Stimulated activated CD4-positive, alpha-beta T cell treated with anti-CD3 and anti-CD28 coated beads, TNF-alpha, amount 100 ng/mL, for 1 hour (primary cell): ENCODE measurements at places on chromosomes 1 and 21.
A peak's percentile ranks its signal among the peaks of the same experiment; 100 is the strongest.

DNA sequence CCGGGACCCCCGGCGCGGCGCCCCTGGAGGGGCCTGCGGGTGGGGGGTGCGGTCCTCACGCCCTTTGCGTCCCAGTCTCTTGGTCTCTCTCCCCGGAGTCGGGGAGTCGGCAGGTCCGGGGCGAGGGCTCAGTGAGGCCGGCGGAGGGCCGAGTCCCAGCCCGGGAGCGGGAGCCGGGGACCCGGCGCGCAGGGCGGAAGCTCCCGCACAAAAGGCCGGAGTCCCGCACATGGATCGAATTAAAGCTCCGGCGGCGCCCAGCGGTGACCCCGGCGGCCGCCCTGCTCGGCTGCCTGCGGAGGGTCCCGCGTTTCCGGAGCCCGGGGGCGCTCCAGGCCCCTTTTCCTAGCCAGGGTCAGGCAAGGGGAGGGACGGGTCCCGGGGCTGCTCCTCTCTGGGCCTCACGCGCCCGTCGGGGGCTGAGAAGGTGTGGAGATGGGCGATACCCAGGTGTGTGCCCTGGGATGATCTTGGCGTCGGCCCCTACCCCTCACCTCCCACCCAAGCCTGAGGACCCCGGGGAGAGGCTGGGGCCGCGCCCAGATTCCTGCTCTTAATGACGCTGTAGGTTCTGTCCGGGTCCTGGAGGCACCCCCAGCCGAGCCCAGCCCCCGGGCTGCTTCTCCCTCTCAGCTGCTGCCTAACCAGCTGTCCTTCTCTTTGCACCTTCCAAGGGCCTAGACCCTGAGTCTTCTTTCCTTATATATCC is 512 bp downstream of the FBLIM1 start:
- DNase-seq, result no peak

DNA sequence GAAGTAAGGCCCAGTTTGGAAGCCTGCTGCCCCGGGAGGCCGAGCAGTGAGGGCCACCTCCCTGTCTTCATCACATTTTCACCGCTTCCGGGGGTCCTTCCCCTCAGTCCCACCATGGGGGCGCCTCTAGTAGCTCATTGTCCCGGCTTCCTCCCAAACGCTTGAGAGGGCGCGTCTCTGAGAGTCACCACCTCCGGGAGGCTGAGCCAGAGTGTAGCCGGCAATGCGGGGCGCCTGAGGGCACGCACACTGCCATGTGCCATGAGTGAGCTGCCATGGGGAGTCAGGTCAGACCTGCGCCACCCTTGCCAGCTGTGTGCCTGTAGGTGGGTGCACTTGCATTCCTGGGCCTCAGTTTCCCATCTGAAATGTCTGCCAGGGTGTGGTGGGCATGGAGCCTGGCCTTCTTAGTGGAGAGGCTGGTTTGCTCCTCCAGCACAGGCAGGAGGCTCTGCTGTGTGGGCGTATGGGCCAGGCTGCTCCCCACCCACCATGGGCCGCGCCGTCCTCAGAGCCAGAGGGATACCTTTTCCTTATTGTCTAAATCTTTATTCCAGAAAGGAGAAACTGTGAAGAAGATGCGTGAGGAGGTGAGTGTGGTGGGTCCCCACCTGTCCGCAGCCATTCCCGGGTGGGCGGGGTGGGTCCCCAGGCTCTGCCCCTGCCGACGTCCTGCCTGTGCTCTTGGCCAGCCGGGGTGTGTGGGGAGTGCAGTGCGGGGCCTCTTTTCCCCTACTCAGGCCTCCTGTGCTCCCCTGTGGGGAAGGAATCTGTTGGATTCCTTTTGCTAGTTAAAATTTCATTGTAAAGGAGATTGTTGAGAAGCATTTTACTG is 81.3 kb upstream of the COL6A1 start:
- no peak for DNase-seq

GRCh38 chr1:87104140-87104539 is 189.7 kb downstream of the HS2ST1 start:
- DNase-seq, result no peak

- DNase-seq, result no peak
Measured at GRCh38 chr21:44904141-44904923, 16.4 kb downstream of the ITGB2 start.

DNA sequence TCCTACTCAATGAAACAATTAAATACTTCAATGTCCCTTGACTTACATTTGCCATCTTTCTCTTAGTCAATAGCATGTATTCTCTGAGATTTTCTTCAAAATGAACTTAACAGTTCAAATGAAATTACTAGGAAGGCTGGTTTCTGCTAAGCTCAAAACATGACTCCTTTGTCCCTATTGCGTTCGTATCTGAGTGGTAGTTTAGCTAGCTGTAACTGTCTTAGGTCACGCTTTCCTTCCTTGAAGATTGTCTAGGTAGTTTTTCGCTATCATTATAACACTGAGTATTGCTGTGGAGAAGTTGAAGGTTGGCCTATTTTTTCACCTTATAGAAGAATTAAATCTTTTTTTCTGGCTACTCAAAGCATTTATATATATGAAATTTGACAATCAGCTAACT is 1535.2 kb downstream of the PLA2G4A start:
- no peak for DNase-seq

DNA sequence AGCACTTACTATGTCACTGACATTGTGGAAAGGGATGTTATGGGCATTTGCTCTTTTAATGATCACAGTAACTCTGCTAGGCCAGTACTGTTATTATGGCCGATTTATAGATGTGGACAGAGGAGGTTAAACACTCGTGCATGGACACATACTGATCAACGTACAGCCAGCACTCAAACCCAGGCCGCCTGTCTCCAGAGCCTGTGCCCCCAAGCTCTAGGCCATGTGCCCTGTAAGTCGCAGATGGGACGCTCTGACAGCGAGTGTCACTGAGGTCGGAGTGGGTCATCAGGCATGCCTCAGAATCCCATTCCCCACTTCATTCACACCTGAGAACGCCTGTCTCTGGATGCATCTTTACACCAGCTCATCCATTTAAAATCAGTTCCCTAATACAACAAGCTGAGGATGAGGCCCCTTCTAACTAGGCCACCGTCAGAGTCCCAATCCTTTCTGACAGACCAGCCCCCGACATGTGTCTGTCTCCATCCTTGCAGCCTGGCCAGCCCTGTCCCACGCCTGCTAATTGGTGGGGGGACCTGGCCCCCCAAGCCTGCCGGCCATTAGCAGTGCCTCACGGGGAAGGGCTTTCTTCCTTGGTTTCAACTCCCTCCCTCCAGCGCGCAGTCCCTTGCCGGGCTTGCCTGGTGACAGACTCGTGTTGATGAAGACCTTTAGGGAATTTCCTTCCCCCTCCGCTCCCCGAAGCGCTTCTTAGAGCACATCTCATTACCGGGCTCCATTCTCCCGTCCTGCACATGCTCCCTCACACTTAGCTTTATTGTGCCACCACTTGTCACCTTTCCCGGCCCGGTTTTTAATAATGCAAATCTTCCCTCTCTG is 436.8 kb downstream of the KIF26B start:
- no peak for DNase-seq

GRCh38 chr1:91555821-91556531 is 55.3 kb downstream of the CDC7 start:
- peak; percentile 38 for DNase-seq

GRCh38 chr1:49356594-49356993 is 579.9 kb upstream of the BEND5 start:
- DNase-seq, result no peak

DNA sequence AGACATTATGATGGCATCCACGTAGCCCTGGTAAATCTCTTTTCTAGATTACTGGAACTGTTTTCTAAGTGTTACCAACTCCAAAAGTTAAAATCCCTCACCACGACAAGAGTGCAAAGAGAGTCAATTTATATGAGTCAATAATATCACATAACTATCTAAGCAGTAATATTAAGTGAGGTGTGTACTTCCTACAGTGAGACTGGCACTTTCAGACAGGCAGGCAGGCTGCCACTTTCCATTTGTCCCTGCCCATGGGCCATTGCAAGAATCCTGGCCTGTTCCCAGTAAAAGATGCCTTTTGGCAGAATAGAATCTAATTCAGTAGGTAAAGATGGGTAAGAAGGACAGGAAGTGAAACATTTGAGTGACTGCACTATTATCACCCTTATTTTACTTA is 355.6 kb downstream of the PTBP2 start:
- DNase-seq, result no peak

DNA sequence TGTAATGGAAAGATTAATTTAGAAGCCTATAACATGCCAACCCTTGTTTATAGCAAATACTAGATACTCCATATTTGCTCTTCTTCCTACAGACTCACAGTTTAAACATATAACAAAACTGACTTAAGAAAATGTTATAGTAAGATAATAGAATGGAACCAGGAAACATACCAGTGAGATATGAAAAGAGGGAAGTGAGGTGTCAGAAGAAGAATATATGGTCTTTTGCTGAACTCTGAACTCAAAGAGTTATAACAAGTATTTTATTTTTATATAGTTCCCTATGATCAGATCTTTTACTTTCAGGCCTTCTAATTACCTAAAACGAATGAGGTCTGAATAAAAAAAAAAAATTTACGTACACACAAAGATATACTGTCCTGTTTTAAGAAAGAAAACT is 20.9 kb downstream of the TMED5 start:
- DNase-seq, result no peak

- no peak for DNase-seq
Measured at GRCh38 chr21:36684957-36685714, 13.8 kb upstream of the SIM2 start.

DNA sequence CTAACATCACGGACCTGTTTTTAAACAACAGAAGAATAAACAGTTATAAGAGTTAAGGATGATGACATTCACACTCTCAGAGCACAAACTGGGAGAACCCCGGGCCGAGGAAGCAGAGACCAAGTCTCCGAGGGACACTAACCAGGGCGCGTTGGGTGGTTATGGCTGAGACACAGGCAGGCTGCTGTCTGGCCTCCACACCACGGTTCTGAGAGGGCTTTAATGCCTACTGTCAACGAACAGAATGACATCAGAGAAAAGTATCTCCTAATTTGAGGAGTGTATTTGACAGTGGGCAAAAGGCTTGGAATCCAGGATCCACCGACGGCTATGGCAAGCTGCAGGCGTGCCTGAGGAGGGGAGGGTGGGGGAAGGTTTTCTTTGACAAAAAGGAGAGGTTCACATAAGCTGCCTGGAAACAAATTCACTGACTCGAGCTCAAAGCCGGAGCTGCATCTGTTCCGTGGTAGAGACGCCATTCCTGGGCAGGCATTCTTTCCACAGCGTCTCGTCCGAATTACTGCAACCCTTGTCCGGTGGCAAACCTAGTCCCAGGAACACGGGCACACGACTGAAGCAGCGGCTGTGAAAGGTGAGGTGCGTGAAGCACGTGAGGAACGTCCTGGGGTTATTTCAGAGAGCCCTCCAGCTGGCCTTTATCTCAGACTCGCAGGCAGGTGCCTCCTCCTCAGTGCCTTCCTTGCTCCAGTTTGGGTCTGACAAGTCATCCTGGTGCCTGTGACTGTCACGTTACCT is 9.4 kb downstream of the POFUT2 start:
- DNase-seq, result no peak

GRCh38 chr1:2099886-2100779 is 49.9 kb downstream of the PRKCZ start:
- no peak for DNase-seq

DNA sequence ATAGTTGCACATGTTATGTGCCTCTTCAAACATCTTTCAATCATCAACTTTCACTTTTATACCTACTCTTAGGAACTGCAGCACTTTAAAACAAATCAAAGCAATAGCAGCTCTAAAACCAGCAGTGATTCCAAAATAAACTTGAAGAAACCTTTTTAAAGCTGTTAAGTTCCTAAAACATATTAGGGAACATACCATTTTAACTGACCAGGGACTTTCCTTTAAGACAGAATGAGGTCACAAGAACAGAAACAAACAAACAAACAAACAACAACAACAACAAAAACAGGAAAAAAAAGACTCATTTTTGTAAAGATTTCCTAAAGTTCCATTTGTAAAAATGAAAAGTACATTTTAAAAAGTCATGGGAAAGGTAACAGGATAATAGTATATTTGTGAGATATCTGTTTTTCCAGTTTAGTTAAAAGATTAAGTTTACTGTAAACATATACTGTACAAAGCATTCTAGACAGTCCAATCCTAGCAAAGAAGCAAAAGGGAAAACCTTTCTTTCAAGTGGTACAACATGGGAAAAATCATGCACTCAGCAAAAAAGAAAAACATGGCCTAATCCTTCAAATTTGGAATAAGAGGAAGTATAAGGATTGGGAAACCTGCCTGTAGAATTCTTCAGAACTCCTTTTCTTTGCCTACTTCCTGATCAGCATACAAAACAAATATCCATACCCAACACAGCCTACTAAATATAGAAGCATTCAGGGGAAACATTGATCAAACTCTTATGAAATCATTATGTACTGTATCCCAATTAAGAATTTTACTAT is 45.5 kb downstream of the EPS15 start:
- no peak for DNase-seq

DNA sequence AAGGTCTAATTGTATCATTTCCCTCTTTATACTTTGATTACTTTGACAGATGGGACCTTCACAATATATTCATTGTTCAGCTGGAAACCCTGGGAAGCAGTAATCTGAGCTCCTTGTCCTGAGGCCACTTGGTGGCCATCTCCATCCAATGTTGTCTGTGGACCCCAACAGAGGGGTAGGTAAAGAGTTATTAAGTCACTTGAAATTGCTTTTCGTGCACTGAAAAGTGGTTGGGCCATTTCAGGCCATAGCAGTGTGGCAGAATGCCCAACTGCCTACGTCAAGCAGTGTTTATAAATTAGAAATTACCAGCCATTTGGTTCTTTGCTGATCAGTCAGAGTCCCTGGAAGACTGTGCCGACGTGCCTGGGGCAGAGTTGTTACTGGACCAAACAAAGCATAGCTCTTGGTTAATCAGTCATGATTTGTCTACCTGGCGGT is 308.3 kb upstream of the USP25 start:
- no peak for DNase-seq

GRCh38 chr1:56411484-56412180 is 167.7 kb downstream of the PLPP3 start:
- DNase-seq, result no peak

DNA sequence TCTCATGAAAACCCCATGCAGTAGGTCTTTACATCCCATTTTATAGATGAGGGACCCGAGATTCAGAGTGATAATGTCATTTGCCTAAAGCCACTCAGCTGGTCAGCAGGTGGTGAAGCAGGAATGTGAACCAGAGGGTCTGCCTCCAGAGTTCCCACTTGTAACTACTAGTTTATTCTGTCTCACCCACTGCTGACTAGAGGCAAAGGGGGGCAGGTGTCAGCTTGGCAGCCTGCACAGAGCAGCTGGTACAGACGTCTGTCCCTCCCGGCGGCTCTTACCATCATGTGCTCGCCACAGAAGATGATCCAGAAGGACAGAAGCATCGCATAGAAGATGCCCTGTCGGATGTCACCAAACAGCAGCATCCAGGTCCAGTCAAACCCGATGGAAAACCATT is 82.4 kb downstream of the WLS start:
- DNase-seq, result no peak
